ENCODE measurements at places on chromosomes 7 and 10.

GRCh38 chr7:43847496-43847895 lies 21.8 kb downstream of the MRPS24 start:
- DNase-seq = no peak

- DNase-seq = no peak
Measured at GRCh38 chr10:61754587-61755550, 92.1 kb downstream of the CABCOCO1 start.

- DNase-seq = no peak
Measured at GRCh38 chr10:13500201-13500600, 28.6 kb downstream of the BEND7 start.

DNA sequence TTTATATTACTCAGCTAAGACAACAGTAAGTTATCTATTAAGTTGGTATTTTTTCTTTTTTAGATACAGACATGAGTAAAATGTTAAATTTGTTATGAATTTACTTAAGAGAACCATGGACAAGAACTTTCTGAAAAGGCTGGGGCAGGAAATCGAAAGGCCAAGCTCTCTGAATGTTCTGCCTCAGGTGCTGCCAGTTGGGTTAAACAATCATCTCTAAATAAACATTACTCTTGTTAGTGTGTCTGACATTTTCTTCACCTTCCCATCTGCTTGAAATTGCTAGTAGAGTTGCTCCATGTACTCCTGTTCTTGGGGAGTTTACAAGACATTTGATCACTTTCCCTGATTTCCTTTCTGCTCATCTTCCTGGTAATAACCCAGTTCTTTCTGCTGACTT lies 87.5 kb downstream of the ANKRD7 start:
- DNase-seq = no peak

DNA sequence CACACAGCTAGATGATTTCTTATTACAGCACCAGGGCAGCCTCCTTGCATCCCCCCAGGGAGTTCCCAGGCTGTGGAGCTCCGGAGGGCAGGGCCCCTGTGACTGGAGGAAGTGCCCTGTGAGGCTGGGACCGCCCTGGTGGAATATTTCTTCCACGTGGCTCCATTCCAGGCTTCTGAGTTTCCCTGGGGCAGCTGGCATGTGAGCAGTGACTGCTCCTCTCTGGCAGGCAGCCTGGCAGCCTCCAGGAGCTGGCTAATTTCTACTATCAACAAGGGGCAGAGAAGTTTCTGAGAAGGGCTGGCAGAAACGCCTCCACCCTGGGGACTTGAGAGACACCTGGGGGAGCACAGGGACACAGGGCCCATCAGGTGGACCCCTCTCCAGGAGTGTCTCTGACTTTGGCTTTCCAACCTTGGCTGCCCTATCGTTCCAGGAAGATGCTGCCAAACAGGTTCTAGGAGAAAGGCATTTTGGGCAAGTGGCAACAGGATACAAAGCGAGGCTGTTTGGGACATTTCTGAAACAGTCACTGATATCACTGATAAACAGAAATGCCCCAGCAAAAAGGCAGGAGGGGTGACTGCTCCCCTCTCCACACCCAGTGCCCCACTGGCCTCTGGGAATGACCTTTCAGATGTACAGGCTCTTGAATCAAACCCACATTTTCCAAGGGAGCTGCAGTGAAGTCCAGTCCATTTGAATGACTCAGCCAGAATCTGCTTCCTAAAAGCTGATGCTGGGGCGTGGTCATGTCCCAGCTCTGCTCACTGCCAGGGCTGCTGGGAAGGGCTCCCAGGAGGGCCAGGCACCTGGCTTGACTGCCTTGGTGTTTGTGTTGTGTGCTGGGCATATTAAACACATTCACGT lies 16.1 kb downstream of the MYOF start:
- no peak for DNase-seq

DNA sequence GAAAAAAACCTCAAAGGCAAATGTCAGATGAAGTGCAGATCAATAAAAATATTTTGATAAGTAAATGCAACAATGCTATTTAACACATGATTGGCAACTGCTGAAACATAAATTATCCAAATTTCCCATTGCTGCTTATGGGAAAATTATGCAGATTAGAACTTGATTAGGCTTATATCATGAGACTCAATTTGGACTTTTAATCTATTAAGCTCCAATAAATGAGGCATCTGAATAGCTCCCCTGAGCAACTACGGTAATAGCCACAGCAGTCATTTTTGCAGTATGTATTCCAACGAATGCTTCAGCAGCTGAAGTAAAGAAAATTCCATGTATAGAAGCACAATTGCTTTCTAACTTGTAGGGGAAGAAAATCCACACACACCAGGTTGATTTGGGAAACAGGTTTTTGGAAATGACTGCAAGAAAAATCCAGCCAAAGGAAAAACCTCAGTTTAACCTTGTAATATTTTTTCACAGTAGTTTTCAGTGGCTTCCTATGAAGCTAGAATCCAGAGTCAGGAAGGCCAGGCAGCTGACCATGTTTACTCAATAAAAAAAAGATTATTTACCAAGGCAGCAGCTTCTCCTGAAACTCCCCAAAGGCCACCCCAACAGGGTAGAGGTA lies 716.1 kb downstream of the KCNMA1 start:
- no peak for DNase-seq

GRCh38 chr7:132349075-132349474 lies 227.2 kb downstream of the PLXNA4 start:
- DNase-seq = no peak

GRCh38 chr10:79316671-79317431 lies 30.4 kb upstream of the PPIF start:
- no peak for DNase-seq

- no peak for DNase-seq
Measured at GRCh38 chr7:100489121-100489520, 5.4 kb downstream of the NYAP1 start.

GRCh38 chr10:114195079-114195478 lies 15.9 kb downstream of the TDRD1 start:
- no peak for DNase-seq

GRCh38 chr10:110077436-110078130 lies 69.8 kb downstream of the ADD3 start:
- DNase-seq = peak; percentile 77

- DNase-seq = peak; percentile 31
Measured at GRCh38 chr10:26090026-26090425, 126.5 kb upstream of the GAD2 start.

GRCh38 chr10:87973635-87974034 lies 110.2 kb downstream of the PTEN start:
- DNase-seq = no peak

GRCh38 chr7:7428806-7429205 lies 106.9 kb downstream of the COL28A1 start:
- DNase-seq = no peak

GRCh38 chr10:104492329-104492940 lies 138.8 kb downstream of the CFAP58 start:
- DNase-seq = no peak

DNA sequence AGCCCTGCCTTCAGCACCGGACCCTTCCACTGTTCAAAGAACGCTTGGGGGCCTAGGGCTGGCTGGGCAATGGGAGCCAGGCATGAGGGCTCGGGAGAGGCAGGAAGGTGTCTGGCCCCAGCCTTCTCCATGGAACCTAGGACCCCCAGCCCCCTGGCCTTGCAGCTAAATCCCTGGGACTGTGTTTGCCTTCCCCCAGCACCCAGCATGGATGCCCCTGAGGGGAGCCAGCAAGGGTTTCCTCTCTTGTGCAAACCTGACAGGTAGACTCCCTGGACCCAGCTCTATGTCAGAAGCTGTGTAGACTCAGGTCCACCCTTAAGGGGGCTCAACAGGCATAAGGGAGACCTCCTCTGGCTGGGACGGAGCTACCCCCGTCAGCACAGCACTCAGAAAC lies 288.0 kb downstream of the GRID1 start:
- DNase-seq = no peak

DNA sequence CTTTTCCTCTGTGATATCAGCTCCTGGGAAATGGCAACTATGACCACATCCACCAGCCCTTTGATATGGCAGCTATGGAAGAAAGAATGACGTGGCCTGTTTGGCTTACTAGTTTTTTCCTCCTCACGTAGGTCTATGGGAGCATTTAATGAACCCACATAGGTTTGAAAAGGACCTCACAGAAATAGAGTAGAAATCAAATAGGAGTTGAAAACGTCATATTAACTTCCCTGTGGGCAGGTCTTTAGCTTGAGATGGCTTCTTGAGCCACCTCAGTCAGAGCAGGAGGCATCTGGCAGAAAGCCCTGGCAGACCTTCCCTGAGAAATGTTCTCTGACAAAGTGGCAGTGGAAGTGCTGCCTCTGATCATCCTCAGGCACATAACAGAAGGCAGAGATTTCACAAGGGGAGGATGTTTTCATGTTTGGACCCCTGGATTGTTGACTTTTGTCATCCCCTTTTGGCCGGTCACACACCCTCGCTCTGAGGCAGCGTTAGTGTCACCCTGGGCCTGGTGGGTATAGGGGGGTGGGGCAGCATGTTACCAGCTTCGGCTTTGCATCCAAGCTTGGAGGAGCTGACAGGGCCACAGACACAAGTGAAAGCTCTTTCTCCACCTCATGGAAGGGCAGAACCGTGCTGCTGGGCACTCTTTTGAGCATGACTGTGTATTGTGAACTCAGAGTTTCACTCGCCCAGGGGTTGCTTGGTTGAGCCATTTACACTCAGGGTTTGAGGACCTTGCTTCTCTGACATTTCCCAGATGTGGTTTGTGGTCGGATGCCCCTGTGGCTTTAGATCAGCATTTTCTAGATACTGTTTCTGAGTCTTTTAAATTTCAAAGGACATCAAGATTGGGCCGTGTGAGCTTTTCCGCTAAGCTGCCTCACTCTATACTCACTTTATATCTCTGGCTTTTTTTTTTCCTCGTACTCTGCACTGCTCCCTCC lies 184.2 kb downstream of the STK31 start:
- DNase-seq = no peak

- peak; percentile 86 for DNase-seq
Measured at GRCh38 chr7:16668049-16668858, 22.3 kb downstream of the BZW2 start.

- no peak for DNase-seq
Measured at GRCh38 chr10:77649333-77650331, 12.0 kb upstream of the KCNMA1 start.

GRCh38 chr10:78817361-78817760 lies 251.4 kb upstream of the ZMIZ1 start:
- peak; percentile 15 for DNase-seq

- DNase-seq = peak; percentile 54
Measured at GRCh38 chr7:92904244-92905131, 68.1 kb upstream of the CDK6 start.

DNA sequence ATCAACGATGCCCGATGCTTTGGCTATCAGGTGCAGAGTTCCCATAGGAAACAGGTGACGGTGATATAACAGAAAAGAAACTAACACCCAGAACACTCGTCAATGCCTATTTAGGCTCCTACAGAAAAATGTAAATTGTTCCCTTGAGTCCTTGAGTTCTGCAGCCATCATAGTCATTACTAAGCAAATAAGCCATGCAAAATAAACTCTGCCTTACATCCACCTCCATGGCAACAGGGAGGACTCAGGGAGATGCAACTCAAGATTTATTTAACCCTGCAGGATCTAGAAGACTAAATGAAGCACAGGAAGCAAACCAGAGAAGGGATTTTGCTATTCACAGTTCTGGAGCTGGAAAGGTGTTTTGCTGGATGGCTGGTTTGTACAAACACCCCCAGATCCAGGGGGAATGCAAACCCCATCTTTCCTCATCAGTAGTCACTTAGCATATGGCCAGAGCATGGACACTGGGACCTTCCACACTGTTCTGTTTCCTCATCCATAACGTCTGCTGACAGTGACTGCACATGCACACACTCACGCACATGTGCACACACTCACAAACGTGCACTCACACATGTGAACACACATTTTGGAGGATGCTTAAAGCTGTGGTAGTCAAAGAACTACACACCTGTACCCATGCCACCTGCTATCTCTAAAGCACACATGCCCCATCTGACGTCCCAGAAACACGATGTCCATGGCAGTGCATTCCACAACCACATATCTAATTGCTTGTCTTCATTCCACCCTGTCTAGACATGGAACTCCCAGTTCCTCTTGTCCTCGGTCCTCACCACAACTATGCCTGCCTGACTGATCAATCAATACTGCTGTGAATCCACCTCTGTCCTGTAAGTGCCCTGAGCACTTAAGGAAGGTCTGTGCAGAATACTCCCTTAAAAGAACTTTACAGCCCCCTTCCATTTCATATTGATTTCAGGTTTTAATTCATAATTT lies 178.2 kb downstream of the COBL start:
- DNase-seq = no peak

- DNase-seq = no peak
Measured at GRCh38 chr10:124132876-124133275, 39.5 kb upstream of the CHST15 start.
